ENCODE measurements at places on chromosomes 7 and 10. TPM values are rescaled to one million over a fixed set of nuclear protein-coding genes. Genes with fewer than 3 reads are reported as not detected.

GRCh38 chr7:134724606-134725005, 54.8 kb upstream of the CALD1 start:
- no peak overlapping the region for H3K4me3 ChIP-seq
- no peaks in the 10 kb centered on the region for H3K27me3 ChIP-seq
- H3K36me3 ChIP-seq, result no peaks in the 10 kb centered on the region
- peaks cover 85% of the 10 kb centered on the region for H3K4me1 ChIP-seq

TYSND1 gene
- total RNA-seq, result 4.6 TPM

DNA sequence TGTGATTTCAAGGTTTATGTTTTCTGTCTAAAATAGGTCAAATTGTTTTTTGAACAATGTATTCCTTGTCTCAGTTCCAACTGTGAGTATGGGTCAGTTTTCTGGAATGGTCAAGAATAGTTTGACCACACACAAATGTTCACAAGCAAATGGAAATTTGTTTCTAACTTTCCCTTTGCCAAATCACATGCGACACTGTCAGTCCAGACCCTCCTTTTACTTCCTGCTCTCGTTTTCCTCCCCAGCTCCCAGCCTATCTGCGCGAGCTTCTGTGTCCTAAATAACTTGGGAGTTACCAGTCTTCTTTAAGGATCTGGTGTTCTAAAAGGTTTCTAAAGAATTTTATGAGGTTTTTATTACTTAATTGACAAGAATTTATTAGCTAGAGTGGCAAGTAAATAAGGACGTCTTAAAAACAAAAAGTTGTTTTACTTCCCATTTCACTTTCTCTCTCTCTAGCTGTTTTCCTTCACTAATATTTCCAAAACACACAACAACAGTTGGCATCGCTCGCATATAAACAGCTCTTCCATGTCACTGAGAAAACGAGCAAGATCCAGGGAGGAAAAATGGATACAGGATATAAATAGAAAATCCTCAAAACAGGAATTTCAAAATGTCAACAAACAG, 266.1 kb upstream of the KLF6 start:
- peaks cover 20% of the 10 kb centered on the region for H3K4me1 ChIP-seq
- H3K4me3 ChIP-seq, result peak overlapping the region; percentile 71
- DNase-seq, result no peak
- peak overlapping the region; percentile 30 for H3K27ac ChIP-seq
- H3K36me3 ChIP-seq, result no peaks in the 10 kb centered on the region

DNA sequence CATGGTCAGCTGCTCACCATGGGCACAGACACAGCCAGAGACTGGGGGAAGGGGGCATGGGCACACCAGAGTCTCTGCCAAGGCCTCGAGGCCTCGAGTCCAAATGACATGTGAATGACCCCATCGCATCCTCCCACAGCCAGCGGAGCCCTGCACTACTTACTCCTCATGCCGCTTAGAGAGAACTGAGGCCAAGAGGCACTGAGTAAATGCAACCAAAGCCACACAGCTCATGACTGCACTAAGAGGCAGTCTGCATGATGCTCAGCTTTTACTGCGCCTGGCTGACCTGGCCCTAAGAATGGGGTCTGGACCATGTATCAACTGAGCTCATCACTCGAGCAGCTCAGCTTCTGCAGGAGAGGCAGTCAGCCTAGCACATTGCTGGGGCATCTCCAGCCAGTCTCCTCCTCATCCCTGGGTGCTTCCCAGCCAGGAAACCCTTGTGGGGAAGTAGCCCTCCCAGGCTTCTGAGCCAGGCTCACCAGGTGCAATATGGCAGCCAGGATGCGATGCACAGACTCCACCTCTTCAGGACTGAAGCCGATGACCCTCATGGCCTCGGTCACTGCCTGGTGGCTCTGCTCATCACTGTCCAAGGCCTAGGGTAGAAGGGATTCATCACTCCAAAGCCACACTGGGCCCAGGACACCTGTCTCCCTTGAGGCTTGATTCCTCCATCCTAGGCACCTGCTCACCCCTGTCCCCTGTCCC, 7.5 kb downstream of the MYO1G start:
- peaks cover under 1% of the 10 kb centered on the region for H3K27me3 ChIP-seq
- H3K4me1 ChIP-seq, result no peaks in the 10 kb centered on the region
- no peaks in the 10 kb centered on the region for H3K36me3 ChIP-seq
- no peak overlapping the region for H3K27ac ChIP-seq
- no peak for DNase-seq

PTF1A gene
- not detected for total RNA-seq

GRCh38 chr10:65430979-65431378, 1494.9 kb upstream of the LRRTM3 start:
- H3K4me1 ChIP-seq, result no peaks in the 10 kb centered on the region
- H3K27me3 ChIP-seq, result no peaks in the 10 kb centered on the region
- H3K27ac ChIP-seq, result no peak overlapping the region
- no peak for DNase-seq

Data from HFFc6 (cell line).